Astrocyte of the spinal cord (primary cell): ENCODE measurements at places on chromosomes 2 and 18.

- DNase-seq = no peak
Observed at GRCh38 chr2:98015671-98016070, 19.9 kb upstream of the TMEM131 start.

GRCh38 chr2:70921839-70922234, 13.9 kb upstream of the ATP6V1B1 start:
- DNase-seq = no peak

GRCh38 chr18:43563780-43564179, 286.5 kb upstream of the SYT4 start:
- peak; percentile 48 for DNase-seq

DNA sequence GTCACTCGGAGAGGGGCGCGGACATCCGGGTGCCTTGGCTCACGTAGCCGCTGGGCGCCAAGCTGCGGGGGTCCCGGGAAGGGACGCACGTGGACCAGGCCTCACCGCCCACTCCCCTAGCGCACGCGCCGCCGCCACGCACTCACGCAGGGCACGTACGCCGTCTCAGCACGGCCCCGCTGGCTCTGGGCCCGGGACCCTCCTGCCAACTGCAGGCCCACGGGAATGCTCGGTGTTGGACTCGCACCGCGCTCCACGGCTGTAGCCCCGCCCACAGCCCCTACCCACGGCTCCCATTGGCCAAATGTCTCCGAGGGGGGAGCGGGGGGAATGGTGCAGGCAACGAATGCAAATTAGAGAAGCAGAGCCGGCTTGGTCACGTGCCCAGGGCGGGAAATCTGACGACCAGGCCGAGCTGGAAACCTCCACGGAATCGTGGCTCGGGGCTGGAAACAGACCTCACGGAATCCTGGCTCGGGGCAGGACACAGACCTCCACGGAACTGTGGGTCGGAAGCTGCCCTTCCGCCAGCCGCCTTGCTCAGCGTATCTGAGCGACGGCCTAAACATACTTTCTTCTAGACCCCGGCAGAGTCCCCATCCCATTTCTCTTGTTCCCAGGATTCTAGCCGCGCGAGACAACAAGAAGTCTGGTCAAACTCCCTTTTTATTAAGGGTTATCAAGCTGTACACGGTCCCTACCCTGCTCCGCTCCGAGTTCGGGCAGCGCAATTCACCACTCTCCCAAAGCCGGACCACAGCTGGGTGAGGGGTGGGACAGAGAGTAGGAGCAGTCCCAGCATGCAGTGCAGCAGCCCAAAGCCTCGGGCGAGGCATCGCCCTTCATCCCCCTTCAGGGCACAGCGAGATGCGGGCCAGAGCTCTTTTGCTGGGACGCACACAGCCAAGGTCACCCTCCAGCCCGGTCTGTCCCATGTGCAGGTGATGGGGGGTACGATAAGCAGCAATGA, at the start of gene ABCB6:
ABCB6 (minus strand) TSS at position 227 of the 970 bp plus-strand sequence. CDS start 285 bp downstream, outside the sequence.
- peak; percentile 94 for DNase-seq

DNA sequence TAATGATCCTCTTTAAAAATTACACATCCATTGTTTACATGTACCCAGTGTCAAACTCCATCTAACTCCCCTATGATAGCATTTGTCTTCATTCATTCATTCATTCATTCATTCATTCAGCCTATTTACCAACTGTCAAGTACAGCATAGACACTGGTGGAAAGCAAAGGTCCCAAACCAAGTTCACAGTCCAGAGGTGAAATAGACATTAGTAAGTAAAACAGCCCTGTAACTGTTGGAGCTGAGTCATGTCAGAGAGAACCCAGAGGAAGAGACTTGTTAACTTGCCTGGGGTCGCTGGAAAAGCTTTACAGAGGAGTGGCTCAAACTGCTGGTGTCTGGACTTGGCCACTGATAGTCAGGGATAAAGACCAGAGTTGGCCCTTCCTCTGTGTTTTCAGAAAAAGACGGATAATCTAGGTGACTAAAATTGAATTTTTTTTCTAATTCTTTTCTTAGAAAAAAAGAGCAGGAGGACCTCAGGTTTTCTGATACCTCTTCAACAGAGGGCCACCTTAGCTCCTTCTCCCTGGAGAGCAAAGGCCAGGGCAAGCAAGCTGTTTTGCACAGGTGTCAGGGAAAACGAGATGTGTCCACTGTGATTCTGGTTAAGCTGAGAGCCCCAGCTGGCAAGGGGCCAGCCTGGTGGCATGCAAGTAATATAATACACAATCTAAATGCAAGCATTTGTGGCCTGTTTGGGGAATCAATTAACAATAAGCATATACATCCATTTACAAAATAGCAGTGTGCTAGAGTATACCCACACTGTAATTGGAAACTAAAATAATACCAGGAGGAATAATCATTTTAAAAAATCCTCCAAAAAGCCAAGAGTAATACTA, 96.7 kb upstream of the SLC14A2 start:
- peak; percentile 42 for DNase-seq

DNA sequence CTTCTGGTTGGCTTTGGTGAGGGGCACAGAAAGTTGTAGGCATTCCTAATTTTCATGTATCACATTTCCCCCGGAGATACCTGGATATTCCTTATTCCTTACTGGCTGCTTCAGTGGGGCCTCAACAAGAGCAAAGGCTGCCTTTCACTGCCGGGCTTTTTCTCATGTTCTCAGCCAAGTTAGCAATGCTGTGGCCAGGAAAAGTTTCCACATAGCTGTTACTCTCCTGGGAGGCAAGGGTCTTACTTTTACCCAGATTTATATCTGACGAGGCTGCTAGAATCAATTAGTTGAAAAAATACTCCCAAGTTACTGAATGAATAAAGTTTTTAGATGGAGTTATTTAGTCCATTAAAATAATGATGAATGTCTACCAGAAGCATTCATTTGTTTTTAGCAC, 230.5 kb downstream of the ZNF407 start:
- no peak for DNase-seq

DNA sequence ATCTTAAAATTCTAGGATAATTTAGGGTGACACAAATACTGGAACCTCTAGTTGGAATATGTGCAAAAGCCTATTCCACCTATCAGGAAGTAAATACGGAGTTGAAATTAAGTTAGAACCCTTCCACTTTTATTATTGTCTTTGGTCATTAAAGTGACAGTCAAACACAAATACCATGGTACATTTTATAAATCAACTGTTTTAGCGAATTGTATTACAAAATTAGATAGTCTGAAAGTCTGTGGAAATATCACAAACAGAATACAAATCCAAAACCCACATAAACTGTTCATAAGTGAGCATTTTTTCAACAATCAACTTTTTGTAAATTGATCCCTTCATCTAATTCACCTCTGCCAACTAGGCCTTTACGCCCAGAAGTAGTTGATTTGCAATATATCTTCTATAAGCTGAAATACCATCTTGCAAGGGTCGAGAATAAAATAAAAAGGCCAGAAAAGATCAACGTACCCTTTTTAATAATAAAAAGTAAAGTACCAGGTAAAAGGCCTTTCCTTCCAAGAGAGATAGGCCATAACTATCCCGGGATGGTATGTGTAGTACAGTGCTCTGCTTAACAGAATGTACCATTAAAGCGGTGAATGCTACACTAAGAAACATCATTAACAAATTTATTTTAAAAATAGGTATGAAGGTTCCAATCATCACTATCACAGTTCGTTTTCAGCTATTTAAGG, 1.3 kb downstream of the USP34 start:
- DNase-seq = peak; percentile 55

- DNase-seq = no peak
Observed at GRCh38 chr2:21910832-21911507, 787.2 kb downstream of the TDRD15 start.

GRCh38 chr2:33497221-33497650, 20.8 kb downstream of the RASGRP3 start:
- DNase-seq = no peak

- no peak for DNase-seq
Observed at GRCh38 chr2:151198645-151199044, 63.0 kb downstream of the RBM43 start.

DNA sequence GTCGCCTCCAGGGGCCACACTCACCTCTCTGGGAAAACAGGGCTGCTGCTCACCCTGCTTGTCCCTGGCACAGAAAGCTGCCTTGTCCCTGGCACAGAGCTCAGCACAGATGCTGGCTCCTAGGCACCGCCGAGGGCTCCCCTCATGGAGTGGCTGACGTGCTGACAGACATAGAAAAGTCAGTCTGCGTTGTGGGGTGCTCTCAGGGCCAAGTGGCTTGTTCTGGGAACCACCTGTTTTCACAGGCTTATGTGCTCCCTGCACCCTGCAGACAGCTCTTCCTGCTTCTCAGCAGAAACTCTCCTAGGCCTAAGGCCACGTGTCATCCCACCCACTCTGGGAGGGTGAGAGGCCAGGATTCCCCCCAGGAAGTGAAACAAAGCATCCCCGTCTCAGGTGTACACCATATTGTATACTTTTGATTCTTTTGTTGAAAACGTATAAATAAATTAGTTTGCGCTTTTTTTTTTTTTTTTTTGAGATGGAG, 84.7 kb upstream of the TMEM200C start:
- no peak for DNase-seq

DNA sequence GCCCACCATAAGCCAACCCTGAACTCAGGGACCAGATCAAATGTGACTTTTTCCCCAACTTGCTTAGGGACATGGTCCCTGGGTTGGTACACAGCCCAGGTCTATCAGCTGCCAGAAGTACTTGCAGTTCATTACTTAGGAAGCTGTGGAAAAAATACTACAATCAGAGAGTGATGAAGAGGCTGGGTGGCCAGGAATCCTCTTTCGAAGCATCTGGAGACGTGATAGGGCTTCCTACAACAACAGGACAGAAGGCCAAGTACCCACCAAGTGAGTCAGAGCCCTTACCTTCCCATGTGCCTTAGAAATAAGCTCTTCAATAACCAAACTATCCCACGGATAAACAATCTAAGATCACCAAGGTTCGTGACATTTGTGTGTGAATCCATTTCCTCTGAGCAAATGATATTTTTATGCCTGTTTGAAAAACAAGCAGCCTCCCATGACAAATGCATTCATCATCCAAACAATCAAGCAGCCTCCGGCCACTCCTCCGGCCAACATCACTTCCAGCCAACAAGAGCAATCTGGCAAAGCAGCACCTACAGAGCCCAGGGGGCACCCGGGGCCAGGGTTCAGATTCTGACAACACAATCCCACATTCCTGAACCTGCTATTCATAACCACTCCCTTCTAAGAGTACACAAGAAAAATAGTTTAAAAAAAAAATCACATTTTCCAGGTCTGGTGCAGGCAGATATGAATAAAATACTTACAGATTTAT, 26.4 kb downstream of the TBC1D8 start:
- peak; percentile 66 for DNase-seq

- peak; percentile 51 for DNase-seq
Observed at GRCh38 chr2:226647621-226648518, 151.8 kb downstream of the IRS1 start.

- DNase-seq = no peak
Observed at GRCh38 chr2:240848900-240849680, 19.5 kb upstream of the AGXT start.

DNA sequence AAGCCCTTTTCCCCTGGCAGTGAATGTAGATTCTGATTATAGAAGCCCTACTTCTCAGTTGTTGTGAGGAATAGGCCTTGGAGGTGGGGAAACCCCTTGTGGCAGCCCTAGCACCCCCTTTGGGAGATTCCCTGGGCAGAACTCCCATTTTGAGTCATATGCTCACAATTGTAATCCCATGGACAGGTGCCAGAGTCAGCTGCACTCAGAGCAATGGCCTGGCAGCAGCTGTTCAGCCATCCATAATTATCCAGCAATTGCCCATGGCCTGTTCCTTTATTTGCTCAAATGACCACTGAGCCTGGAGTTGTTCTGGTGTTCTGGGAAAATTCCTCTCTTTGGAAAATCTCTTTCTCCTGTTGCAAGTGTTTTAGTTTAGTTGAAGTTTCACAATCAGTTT, 71.7 kb downstream of the PTRHD1 start:
- DNase-seq = peak; percentile 86

- DNase-seq = peak; percentile 33
Observed at GRCh38 chr2:168037778-168038177, 209.6 kb downstream of the STK39 start.

GRCh38 chr2:160224507-160224906, 24.4 kb upstream of the ITGB6 start:
- DNase-seq = no peak

- DNase-seq = no peak
Observed at GRCh38 chr2:107068069-107068916, 182.3 kb upstream of the ST6GAL2 start.

GRCh38 chr2:44084850-44085249, 83.8 kb upstream of the PPM1B start:
- no peak for DNase-seq

GRCh38 chr2:58899692-58900091, 658.6 kb upstream of the FANCL start:
- peak; percentile 58 for DNase-seq

GRCh38 chr2:47208852-47209606, 53.9 kb upstream of the STPG4 start:
- no peak for DNase-seq

- DNase-seq = peak; percentile 3
Observed at GRCh38 chr18:64365106-64365505, 216.2 kb upstream of the LINC00305 start.

DNA sequence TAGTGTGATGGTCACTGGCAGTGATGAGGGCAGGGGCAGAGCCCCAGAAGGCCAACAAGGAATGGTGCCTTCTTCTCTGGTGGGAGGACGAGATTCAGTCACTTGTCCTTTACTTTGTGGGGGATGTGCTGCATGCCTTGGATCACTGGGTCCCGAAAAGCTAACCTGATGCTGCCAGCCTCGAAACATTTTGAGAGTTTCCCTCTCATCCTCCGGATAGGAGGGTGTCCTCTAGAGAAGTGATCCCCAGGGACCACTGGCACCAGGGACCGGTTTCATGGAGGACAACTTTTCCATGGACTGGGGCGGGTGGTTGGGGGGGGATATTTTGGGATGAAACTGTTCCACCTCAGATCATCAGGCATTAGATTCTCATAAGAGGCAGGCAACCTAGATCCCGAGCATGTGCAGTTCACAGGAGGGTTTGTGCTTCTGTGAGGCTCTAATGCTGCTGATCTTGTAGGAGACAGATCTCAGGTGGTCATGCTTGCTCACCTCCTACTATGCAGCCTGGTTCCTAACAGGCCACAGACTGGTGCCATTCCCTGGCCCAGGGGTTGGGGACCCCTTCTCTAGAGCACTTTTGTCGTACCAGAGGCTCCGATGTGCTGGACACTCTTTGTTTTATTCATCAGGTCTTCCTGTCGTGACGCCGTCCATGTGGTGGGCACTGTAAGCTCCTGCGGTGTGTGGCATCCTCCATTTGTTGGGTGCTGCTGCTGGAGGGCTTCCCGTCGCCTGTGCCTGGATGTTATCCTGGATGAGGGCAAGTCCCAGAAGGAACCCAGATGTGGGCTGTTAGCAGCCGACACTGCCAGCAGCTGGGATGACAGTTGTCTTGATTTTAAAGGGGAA, 68.5 kb upstream of the HDAC4 start:
- DNase-seq = no peak

DNA sequence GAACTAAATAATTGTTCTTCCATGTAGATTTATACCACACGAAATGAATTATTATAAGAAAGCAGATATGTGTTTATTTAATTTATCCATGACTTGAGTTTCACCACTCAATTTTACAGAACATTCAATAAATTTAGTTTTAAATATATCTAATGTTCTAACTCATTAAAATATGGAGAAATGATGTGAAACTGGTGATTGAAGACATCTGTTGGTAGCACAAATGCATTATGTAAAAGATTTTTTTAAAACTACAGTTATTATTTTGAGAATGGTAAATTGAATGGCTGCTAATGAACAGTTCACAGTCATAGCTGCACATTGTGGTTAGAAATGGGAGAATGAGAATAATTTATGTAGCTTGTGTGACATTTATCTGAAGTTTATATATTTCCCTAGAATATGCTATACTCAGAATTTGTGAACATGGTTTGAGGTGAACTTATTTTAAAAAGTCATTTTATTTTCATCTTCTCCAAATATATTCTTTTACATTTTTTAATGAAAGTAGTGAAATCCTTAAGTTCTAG, 203.5 kb downstream of the DPP4 start:
- no peak for DNase-seq
